Transverse colon (tissue), 4 donors: ENCODE measurements at places on chromosomes 13 and 19.
A peak's percentile ranks its signal among the peaks of the same experiment; 100 is the strongest.

GRCh38 chr19:18014197-18014596, 6.2 kb downstream of the ARRDC2 start:
- peak overlapping the region; percentile 34 for H3K27ac ChIP-seq
- DNase-seq = no peak
- peaks cover under 1% of the 10 kb centered on the region for H3K4me1 ChIP-seq
- no peak overlapping the region for H3K4me3 ChIP-seq
- peaks cover 36% of the 10 kb centered on the region for H3K36me3 ChIP-seq

DNA sequence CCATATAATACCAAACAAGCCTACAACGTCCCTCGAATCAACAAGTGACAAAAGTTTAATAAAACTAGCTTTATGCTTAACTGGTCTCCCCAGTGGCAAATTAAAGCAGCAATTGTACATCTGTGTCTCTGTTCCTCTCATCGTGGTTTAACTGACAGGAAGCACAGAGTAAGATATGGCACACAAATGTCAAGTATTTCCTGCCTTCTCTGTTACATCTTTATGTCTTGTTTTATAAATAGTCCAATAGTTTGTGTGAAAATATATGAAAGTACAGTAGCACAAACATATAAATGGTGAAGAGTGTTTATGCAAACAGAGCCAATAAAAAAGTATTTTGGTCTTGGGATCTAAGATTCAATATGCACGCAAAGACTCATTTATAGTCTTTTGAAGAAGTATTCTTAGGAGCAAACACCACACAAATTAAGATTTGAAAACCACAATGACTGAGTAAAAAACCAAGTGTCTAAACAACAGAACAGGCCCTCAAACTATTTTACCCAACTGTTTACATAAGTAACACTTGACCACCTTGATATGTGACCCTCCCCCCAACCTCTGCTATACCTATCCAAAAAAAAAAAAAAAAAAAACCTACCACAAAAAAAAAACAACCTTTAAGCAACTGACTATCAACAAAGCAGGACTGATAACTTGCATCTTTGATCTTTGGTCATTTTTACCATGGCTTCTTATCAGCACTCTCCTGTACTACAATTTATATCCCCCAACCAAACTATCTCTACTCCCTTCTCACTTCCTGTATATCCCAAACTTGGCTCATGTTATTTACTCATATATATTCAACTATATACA, 14.0 kb downstream of the ELF1 start:
- no peak for DNase-seq
- no peaks in the 10 kb centered on the region for H3K27me3 ChIP-seq
- H3K27ac ChIP-seq = peak overlapping the region; percentile 54
- peaks cover 30% of the 10 kb centered on the region for H3K4me1 ChIP-seq

DNA sequence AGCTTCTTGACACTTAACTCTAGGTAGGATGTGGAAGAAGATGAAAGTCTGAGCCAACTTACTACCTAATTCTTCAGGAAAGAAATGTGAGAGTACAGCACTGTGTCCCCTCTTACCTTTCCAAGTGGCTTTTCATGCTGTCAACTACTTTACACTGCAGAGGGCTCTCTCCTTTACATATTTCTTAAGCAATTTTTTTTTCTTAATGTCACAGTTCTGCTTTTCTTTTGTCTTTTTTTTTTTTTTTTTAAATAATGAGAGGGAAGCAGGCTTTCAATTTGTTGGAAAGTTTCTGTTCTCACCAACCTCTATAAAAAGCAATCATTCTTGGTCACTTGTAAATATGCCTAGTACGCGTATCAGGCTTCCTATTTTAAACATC, 212.7 kb upstream of the MIR17HG start:
- no peaks in the 10 kb centered on the region for H3K4me1 ChIP-seq
- H3K4me3 ChIP-seq = no peak overlapping the region
- no peak overlapping the region for H3K27ac ChIP-seq
- H3K36me3 ChIP-seq = no peaks in the 10 kb centered on the region
- H3K27me3 ChIP-seq = no peaks in the 10 kb centered on the region

GRCh38 chr19:38788478-38789243, at the start of gene LGALS7B:
Gene LGALS7B (plus strand): TSS chr19:38789200. CDS start chr19:38789227, 27 bp downstream.
- DNase-seq = no peak
- H3K4me3 ChIP-seq = no peak within 1 kb of the TSS
- H3K36me3 ChIP-seq = no peaks in the 10 kb centered on the region
- H3K27ac ChIP-seq = no peak within 1 kb of the TSS
- H3K4me1 ChIP-seq = peaks cover 6% of the 10 kb centered on the region
- H3K27me3 ChIP-seq = no peaks in the 10 kb centered on the region

GRCh38 chr13:50635504-50635903, 208.0 kb downstream of the DLEU7 start:
- H3K27ac ChIP-seq = peak overlapping the region; percentile 49
- no peaks in the 10 kb centered on the region for H3K27me3 ChIP-seq
- DNase-seq = peak; percentile 18
- H3K4me1 ChIP-seq = no peaks in the 10 kb centered on the region

GRCh38 chr19:51456541-51457290, 1.5 kb downstream of the SIGLEC8 start:
- no peak for DNase-seq
- no peaks in the 10 kb centered on the region for H3K36me3 ChIP-seq
- H3K27me3 ChIP-seq = peaks cover 9% of the 10 kb centered on the region
- H3K27ac ChIP-seq = peak overlapping the region; percentile 29

DNA sequence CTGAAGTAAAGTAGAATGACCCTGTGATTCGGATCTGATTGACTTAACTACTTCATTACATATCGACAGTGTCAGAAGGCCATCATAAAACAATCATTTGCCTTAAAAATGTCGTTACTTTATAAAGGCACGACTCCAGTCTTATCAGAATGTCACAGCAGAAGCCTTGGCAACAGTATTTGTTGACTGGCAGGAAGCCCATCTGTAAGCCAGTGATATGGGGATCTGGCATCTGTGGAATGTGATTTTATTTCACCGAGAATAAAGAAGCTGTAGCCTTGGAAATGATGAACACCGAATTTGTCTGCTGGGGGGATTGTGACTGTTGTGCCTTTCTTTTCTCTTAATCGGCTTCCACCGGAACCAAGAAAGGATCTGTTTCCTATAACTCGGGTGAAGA, 362.5 kb downstream of the TDRD3 start:
- H3K4me3 ChIP-seq = no peak overlapping the region
- no peak for DNase-seq
- H3K4me1 ChIP-seq = no peaks in the 10 kb centered on the region
- no peaks in the 10 kb centered on the region for H3K36me3 ChIP-seq
- H3K27ac ChIP-seq = no peak overlapping the region

DNA sequence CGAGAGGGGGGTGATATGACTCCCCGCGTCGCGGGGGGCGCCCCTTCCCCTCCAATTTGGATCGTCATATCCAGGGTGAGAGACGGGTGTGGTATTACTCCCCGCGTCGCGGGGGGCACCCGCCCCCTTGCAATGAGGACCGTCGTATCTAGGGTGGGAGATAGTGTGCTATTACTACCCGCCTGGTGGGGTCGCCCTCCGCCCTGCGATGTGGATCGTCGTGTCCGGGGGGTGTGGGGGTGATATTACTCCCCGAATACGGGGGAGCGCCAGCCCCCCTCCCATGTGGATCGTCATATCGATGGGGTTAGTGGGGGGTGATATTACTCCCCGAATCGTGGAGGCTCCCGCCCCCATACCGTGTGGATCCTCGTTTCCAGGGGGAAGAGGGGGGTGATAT, 29.2 kb upstream of the RGCC start:
- no peaks in the 10 kb centered on the region for H3K4me1 ChIP-seq
- no peak overlapping the region for H3K4me3 ChIP-seq
- no peaks in the 10 kb centered on the region for H3K36me3 ChIP-seq
- H3K27ac ChIP-seq = no peak overlapping the region
- H3K27me3 ChIP-seq = peaks cover 6% of the 10 kb centered on the region

DNA sequence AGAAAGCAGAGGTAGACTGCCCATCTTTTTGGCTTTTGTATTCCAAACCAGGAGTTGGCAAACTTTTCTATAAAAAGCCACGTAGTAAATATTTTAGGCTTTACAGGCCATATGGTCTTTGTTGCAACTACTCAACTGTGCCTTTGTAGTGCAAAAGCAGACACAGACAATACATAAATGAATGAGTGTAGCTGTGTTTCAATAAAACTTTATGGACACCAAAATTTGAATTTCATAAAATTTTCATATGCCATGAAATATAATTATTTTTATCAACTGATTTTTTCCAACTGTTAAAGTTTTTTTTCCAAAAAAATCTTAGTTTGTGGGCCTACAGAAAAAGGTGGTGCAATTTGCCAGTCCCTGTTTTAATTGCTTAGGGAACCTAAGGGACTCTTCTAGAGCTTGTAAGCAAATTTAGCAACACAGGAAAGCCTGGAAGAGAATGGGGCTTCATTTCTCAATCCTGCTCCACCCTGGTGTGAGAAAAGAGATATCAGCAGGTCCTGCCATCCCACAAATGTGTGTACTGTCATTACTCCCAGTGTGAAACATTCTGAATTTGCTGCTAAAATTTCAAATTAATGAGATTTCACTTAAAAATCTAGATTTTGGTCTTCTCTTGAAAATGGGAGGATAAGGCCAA, 194.2 kb downstream of the RGCC start:
- H3K4me1 ChIP-seq = peaks cover 13% of the 10 kb centered on the region
- no peak overlapping the region for H3K27ac ChIP-seq
- no peaks in the 10 kb centered on the region for H3K27me3 ChIP-seq
- H3K4me3 ChIP-seq = no peak overlapping the region
- DNase-seq = no peak
- no peaks in the 10 kb centered on the region for H3K36me3 ChIP-seq

GRCh38 chr13:93824286-93824685, 597.7 kb downstream of the GPC6 start:
- H3K27me3 ChIP-seq = no peaks in the 10 kb centered on the region
- no peaks in the 10 kb centered on the region for H3K4me1 ChIP-seq
- H3K36me3 ChIP-seq = no peaks in the 10 kb centered on the region
- no peak overlapping the region for H3K4me3 ChIP-seq
- no peak for DNase-seq

- no peak overlapping the region for H3K4me3 ChIP-seq
- no peak for DNase-seq
- H3K4me1 ChIP-seq = no peaks in the 10 kb centered on the region
- H3K27ac ChIP-seq = no peak overlapping the region
- H3K36me3 ChIP-seq = no peaks in the 10 kb centered on the region
Observed at GRCh38 chr13:93477238-93477637, 250.6 kb downstream of the GPC6 start.

DNA sequence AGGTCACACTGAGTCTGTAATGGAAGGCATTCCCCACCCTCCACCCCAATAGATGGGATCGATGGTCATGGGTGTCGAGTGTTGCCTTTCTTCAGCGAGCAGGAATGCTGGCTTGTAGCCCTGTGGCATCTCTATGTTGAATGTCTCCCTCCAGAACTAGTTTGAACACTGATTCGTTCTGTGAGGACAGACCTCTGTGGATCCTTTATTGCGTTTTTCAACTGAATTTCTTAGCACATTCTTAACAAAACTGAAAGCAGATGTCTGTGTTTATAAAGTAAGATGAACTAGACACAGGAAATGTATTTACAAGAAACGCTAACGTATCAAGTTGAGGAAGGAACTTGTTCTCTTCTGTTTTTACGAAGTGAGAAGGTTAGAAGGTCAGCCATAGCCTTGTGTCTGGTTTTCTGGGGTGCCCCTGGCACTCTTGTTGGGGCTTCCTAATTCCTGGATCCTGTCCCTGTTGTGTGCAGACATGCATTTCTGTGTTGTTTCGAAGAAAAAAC, 36.8 kb upstream of the TM9SF2 start:
- no peaks in the 10 kb centered on the region for H3K27me3 ChIP-seq
- no peaks in the 10 kb centered on the region for H3K4me1 ChIP-seq
- H3K27ac ChIP-seq = peak overlapping the region; percentile 34
- H3K4me3 ChIP-seq = no peak overlapping the region
